Esophagus squamous epithelium (tissue), 5 donors: ENCODE measurements at places on chromosomes 5 and 9.

DNA sequence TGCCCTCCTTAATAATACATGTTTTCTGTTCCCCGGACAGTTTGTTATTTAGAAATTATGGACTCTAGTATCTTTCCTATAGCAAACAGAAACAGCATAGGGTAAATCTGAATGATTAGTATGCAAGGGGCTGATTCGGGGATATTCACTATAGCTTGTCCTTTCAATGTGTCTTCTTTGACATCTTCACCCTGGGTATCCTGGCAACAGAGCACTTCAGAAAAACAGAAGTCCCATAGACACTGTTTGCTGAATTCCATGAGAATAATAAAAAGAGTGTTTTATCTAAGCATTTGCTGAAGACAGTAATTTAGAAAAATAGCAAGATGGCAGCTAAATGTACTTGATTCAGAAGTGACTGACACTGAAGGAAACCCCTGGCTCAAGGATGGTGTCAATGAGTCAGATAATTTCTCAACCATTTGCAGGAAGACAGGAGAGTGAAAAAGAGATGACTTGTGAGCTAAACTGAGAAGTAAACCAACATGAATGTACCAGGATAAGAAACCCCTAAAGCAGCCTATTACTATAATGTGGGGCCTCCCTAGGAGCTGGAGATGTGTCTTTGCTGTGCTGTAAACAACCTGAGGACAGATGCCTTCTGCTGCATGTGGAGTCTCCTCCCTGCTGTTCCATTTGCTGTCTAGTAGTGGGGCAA is 246.2 kb downstream of the MAN2A1 start:
- no peak for DNase-seq

DNA sequence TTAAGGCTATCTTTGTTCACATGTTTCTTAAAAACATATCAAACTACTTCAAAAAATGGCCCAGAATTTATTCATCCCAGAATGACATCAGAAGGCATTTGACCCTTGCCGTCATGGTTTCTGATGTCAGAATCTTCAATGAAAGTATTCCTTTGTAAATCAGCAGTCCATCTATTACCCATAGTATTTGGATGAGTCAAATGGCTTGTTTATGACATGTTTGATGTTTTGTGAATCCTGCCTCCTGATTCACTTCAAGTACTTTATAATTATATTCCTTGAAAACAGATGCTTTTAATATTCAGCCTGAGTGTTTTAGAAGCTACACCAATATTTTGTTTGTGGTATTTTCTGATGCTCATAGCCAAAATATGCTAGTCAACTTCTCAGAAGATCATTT is 200.8 kb upstream of the MEF2C start:
- DNase-seq = no peak

- DNase-seq = no peak
Measured at GRCh38 chr9:503326-503725, 288.7 kb downstream of the DOCK8 start.

DNA sequence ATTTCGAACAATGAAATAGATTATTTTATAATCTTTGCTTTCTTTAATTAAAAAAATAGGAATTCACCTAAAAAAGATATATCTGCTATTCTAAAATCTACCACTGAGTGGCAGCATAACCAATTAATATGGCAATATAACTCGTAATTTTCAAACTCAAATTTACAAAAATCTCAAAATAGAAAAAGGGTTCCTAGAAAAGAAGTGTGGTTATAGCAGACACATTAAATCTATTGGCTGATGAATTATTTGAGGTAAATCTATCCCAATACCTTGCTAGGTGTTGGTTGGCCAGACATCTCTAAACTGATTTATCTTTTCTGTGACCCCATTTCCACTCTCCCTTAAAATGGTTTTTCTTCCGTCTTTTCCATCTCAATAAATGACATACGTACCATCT is 30.2 kb upstream of the NRG2 start:
- no peak for DNase-seq

- no peak for DNase-seq
Measured at GRCh38 chr5:601771-602465, 10.2 kb upstream of the CEP72 start.

DNA sequence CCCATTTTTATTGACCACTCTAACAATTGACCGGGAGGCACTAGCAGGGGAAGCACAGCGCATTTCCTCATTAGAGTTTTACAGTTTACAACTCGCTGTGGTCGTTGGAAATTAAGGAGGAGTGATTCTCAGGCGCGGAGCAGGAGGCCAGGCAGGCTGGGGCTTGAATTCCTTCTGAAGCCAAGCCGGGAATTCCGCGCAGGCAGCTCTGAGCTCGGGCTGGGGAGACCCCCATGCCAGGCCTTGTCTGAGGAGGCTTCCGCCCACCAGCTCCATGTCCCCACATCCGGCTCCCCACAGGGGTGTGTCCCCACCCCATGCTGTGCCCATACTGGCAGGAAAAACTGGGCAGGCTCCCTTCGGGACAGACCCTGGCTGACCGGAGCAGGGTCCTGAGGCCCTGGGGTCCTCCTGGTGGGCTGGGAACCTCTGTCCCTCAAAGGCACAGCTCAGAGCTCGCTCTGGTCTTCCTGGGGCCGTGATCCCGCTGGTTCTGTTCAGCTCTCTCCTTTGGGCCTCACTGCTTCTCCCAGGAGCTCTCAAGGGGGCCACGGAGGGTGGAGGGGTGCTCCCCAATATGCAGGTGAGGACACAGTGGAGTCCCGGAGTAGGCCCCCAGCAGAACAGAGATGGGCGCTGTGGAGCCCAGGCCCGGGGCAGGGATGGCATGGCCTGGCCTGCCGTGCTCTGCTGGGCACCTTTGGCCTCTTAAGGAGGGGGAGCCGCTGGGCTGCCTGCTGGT is 1.3 kb upstream of the NRARP start:
- DNase-seq = no peak

- DNase-seq = no peak
Measured at GRCh38 chr9:16031486-16031885, 478.6 kb downstream of the CCDC171 start.

DNA sequence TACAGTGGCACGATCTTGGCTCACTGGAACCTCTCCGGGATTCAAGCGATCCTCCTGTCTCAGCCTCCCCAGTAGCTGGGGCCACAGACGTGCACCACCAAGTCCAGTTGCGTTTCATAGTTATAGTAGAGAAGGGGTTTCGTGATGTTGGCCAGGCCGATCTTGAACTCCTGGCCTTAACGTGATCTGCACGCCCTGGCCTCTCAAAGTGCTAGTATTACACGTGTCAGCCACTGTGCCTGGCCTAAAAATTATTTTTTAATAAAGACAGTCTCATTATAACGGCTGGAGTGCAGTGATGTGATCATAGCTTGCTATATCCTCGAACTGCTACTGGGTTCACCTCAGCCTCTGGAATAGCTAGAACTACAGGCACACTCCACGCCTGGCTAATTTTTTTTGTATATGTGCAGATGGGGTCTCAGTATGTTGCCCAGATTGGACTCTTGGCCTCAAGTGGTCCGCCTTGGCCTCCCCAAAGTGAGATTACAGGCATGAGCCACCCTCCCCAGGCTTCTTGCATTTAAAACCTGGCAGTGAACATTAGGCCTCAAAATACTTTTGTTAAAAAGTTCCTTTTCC is 4.4 kb downstream of the NPM1 start:
- no peak for DNase-seq

GRCh38 chr5:155943516-155944407 is 383.2 kb upstream of the SGCD start:
- DNase-seq = no peak

DNA sequence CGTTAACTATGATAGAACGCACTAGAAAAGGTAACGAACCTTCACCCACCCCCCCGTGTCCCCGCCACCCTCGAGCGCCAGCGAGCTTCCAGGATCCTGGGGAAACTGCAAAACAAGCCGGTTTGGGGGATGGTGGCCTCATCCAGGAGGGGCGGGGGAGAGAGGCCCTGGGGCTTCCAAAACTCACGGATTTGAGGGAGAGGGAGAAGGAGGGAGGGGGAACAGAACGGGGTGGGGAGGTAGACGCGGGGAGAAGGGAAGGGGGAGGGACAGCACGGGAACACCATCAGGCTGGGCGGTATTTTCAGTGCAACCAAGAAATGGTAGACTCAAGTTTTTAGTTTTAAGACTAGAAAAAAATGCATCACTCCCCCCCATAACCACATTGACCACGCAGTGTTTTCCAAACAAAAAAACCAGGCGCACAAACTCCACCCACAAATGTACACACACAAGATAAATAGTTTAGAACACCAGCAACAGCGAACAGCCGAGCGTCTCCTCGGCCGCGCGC is 1.4 kb downstream of the NRARP start:
- DNase-seq = no peak

GRCh38 chr9:119877306-119877705 is 508.1 kb upstream of the BRINP1 start:
- DNase-seq = no peak

DNA sequence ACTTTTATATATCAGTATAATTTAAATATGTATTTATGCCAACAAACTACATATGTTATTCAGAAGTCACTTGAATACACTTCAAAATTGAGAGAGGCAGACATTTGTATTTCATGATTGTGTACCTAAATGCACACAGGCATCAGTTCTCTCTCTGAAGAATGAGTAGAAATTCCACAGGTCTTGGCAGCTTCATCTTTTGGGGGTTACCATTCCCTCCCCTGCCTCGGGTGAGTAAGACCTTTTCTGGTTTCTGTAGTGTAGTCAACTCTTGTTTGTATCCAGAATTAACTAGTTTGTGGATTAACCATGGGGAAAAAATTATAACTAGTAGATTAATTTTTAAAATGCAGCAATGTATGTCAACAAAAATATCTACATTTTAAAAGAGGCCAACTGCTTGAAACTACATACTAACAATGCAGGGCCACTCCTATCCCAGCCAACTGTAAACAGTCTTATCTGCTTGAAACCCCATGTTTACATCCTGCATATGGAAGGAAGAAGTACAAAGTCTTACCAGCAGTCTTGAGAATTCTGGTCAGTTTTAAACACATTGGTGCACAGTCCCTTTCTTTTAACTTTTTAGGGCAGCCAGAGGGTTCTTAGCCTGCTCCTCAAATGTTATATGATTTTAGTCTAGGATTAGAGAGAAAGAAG is 339.6 kb upstream of the KIF2A start:
- no peak for DNase-seq
